Activated CD4-positive, alpha-beta T cell treated with anti-CD3 and anti-CD28 coated beads for 4 hours (primary cell): ENCODE measurements at places on chromosomes 7 and 10.

GRCh38 chr10:9762966-9763656 lies 1254.6 kb upstream of the CELF2 start:
- DNase-seq: no peak

DNA sequence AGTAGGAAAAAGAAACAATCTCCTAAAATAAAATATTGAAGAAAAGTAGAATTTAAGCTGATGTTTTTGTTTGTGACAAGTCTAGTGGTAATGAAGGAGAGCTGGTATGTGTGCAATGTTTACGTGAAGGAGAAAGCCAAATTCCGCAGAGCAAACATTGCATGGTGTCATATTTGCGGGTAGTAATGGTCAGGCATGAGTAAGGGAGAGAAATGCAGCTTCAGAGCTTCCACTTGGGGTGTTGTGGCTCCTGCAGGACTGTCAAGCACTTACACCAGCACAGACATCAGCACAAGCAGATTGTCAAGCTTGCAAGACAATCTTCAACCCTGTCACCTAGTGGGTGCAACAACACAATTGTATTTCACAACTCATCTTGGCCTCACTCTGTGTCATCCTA lies 136.5 kb upstream of the ETV1 start:
- no peak for DNase-seq

GRCh38 chr7:100093925-100094486 lies 5.2 kb downstream of the COPS6 start:
- no peak for DNase-seq

DNA sequence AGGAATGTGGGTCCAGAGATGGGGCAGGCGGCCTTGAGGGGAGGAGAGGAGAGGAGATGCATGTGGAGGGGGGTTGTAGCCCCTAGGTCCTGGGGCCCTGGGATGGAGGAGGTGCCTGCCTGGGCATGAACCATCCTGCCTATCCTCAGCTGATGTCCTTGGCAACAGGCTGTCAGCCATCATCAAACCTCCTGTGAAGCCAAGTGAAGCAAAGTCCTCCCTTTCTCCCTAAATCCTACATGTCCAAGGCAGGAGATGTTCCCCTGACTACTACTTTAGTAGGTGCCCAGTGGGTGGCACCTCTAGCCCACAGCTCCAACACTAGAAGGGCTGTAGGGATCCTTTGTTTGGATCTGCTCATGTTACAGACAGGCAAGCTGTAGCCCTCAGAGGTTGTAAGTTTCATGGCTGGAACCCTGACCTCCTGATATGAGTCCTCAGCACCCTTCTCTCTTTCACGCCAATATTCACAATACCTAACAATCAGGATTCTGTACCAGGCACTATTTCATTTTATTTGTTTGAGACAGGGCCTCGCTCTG lies 66.6 kb upstream of the SYPL1 start:
- no peak for DNase-seq

DNA sequence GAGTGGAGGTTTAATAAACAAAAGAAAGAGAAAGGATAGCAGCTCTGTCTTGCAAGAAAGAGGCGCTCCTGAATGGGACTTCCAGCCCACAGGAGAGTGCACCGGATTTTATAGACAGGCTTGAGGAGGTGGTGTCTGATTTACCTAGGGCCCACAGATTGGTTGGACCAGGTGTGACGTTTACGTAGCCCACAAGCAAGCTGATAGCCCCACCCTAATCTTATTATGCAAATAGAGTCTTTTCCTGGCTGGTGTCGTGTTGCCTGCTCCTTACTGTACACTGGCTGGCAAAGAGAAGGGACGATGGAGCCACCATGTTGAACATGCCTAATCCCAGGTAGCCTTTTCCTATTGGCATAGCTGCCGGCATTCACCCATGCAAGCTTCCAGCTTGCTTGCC lies 319.7 kb upstream of the POM121L12 start:
- DNase-seq: no peak

DNA sequence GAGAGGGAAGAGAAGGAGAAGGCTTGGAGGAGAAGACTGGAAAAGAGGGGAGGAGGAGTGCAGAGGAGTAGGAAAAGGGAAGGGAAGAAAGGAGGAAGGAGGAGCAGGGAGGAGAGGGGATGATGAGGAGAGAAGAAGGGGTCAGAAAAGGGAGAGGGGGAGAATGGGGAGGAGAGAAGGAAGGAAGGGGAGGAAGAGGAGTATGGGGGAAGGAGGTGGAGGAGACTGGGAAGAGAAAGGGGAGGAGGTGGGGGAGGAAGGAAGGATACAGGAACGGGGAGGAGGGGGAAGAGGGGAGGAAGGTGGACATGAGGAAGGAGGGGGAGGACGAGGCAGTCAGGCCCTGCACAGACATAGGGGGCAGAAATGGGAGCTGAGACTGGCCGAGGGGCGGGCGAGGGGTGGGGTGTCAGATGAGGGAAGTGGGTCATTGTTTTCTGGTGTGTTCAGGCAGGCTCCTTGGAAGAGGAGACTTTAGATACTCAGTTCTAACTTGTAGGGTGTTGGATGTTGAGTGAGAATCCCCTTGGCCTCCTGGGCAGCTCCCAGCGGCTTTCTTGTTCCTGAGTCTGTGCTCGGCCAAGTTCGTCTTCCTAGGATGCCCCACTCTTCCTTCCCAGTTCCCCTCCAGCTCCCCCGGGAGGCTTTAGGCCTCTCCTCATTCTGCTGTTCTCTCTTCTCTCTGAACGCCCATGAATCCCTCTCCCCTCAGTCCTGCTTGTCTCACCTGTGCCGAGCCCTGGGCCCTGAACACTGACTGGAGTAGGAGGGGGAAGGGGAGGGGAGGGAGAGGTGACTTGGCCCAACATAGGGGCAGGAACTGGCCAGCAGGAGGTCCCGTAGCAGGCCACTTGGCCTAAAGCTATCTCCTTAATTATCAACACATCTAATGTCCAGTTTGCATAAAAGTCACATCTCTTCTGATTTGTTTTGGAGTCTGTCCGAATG lies 12.8 kb upstream of the CRHR2 start:
- no peak for DNase-seq

DNA sequence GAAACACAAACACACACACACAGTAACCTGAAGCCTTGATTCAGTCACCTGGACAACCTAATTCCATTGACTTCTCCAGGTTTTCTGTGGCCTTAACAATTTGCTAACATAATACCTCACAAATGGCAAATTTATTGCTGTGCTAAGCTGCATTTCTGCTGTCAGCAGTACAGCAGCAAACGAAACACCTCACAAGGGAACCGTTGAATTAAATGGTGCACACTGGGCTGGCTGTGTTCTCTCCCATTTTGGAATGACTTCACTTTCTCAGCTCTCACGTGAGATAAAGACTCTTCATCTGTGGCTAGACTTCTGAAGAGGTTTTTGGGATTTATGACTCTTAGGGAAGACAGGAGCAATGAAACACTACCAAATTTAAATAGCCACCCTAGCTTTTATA lies 152.5 kb downstream of the GPR158 start:
- no peak for DNase-seq

DNA sequence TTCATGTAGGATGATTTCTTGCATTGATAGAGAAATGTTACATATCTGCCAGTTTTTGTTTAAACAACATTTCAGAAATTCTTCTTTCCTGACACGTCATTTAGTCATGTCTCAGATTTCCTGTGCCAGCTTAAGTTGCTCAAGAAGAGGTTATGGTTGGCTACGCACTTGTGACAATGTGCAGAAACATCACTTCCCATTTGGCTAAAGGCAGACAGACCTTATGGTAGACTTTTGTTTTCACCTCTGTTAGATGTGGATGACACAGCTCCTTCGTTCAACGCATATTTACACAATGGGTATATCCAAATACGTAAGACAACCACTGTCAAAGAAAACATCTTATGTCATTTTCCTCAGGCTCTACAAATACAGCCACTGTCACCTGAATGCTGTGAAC lies 125.8 kb downstream of the DOCK4 start:
- DNase-seq: no peak

DNA sequence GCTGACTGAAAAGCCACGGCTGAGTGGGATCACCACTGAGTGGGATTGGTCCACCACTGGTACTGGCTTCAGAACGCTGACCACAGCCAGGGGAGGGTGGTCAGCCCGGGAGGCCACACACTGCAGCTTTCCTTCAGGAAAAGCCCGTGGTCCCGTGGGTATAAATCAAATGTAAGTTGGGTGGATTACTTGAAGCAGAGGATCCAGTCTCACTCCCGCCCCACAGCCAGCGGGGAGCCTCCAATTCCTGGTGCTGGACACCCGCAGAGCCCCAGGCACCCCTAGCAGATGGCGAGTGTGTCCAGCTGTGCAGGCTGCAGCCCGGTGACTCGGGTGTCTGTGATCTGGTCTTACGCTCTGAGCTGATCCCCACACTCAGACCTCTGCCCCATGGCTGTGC lies 231.1 kb upstream of the ZNF32 start:
- no peak for DNase-seq

DNA sequence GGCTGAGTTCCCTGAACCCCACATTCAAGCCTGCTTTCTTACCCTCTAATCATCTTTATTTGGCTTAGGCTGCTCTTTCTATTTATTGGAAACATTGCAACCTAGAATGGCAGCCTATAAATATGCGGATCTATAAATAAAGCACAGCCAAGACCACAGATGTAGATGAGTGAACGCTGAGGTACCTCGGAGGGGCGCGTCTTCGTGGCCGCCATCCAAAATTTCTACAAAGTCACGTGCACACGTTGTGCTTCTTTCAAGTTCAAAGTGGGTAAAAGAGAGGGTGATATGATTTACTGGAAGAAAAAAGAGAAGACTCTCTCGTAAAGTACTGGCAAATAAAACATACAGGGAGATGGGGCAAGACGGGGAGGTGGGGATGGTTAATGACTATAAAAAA lies 132.6 kb upstream of the RSU1 start:
- no peak for DNase-seq

DNA sequence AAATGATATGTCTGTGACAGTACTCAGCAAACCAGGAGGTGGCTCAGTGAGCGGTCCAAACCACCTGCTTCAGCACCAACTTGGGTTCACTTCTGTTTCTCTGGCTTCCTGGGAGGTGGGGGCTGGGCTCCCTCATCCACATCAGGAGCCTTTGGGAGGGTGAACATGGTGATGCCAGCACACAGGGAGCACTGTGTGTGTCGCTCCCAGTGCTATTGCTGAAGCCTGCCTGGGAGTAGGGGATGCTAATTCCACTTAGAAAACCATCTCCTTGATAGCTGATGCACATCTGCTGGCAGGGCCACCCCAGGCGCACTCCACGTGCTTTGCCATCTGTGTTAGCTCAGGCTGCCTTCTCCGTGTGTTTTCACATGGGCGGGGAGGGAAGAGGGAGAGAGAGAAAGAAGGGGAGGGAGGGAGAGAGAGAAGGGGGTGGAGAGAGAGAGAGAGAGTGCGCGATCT lies 58.0 kb downstream of the RAMP3 start:
- no peak for DNase-seq

- no peak for DNase-seq
Observed at GRCh38 chr10:95416270-95416669, 125.5 kb upstream of the PDLIM1 start.

DNA sequence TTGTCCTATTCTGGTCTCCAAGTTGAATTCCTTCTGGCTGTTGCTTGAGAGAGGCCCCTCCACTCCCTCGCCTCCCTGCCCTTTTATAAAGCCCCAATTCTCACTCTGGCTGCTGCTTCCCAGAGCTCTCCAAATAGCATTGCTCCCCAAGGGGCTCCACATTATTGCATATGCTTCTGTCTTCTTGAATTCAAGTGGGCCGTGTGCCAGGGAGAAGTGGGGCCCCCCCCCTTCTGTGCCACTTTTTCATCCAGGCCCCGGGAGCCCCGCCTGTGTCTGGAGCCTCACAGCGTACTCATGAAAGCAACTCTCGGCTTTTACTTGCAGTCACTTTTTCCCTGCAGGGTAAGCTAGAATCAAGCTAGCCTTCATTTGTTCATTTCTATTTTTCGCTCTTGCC lies 265.1 kb downstream of the CCSER2 start:
- DNase-seq: no peak

GRCh38 chr10:14945108-14945507 lies 8.8 kb downstream of the DCLRE1C start:
- DNase-seq: no peak

- no peak for DNase-seq
Observed at GRCh38 chr7:132619967-132620366, 43.7 kb upstream of the PLXNA4 start.

- no peak for DNase-seq
Observed at GRCh38 chr7:78264105-78264504, 465.5 kb downstream of the PHTF2 start.

- no peak for DNase-seq
Observed at GRCh38 chr7:69929622-69930021, 331.3 kb downstream of the AUTS2 start.

DNA sequence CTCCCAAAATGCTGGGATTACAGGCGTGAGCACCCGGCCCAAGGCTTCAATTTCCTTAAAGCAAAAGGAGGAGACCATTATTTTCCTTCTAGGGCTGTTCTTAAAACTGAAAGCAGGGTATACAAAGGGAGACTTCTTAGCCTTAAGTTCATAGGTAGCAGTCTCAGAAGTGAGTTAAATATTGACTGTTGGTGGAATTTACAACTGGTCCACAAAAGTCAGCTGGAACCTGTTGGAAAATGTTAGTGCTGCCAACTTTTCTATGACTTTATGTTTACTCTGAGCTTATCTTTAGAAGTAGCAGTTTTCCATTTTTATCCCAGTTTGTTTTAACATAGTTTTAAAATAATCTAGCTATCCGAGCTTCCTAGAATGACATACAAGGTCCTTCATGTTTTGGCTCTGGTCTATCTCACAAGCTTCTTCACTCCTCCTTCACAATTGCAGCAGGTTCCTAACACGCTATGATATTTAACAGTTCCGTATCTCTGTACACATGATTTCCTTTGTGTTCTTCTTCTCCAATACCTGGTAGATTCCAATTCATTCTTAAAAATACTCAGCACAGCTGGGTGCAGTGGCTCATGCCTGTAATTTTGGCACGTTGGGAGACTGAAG lies 3.3 kb downstream of the SLC26A3 start:
- no peak for DNase-seq

GRCh38 chr10:79069325-79070080 lies 737 bp downstream of the ZMIZ1 start:
- peak; percentile 36 for DNase-seq

- no peak for DNase-seq
Observed at GRCh38 chr10:4770801-4771553, 55.0 kb upstream of the AKR1E2 start.

GRCh38 chr7:129649128-129649690 lies 37.7 kb downstream of the NRF1 start:
- no peak for DNase-seq

GRCh38 chr10:23432639-23433038 lies 6.2 kb upstream of the OTUD1 start:
- no peak for DNase-seq

DNA sequence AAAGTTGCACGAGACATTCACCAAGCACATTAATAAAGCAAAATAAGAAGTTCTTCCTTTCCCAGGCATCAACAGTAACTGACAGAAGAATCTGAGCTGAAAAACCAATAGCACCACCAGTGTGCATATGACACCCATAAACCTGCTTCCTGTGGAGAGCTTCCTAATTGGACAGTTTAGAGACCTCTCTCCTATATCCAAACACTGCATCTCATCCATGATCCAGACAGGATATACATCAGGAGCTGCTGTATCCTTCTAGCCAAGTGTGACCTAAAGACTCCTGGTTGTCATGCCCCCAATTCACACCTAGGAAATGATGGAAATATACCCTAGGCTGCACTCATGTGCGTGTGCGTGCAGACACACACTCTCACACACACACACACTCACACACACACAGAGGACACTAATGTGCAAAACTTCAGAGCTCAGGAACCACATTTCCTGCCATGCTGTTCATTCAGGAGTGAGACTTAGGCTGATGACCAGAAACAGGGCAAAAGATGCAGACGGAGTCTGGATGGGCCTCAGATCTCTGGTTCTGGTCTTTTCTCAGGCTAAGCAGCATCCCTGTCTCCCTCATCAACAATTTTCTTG lies 58.0 kb downstream of the MAP3K8 start:
- no peak for DNase-seq

- DNase-seq: no peak
Observed at GRCh38 chr7:73770860-73771670, 995 bp upstream of the CLDN3 start.
